ENCODE measurements at places on chromosomes 3 and 15.

DNA sequence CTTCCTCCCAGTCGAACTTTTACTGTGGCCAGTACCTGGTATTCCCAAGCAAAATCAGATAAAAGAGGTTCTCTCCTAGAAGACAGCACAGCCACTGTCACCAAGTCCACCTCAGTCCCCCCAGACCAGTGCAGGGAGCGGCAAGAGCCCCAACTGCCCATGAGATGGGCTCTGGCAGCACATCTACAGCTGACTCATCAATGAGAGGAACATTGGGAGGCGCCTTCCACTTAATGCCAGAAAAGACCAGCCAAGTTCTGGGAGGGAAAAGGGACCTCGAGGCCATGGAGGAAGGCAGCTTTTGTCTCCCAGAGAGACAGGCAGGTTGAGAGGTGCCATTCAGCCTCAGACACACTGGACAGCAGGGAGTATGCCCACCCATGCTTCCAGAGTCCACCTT is 28.2 kb downstream of the POC1A start:
- no peak for DNase-seq

GRCh38 chr3:85567071-85567676 is 608.4 kb downstream of the CADM2 start:
- no peak for DNase-seq

DNA sequence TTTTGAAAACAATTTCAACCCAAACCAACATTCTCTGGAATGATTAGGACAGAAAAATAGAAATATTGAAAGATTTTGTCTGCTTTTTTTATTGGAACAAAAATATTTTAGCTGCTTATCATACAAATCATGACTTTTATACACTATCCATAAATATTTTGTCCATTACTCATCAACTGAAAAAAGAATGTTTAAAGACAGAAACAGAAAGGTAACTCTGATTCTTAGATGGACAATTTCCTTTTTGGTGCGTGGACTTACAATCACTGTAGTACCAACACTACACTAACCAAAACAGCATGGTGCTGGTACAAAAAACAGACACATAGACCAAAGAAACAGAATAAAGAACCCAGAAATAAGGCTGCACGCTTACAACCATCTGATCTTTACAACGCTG is 582.8 kb upstream of the CCDC54 start:
- no peak for DNase-seq

- DNase-seq: no peak
Measured at GRCh38 chr3:152658977-152659720, 175.8 kb upstream of the P2RY1 start.

GRCh38 chr15:82890995-82891390 is 61.5 kb downstream of the HOMER2 start:
- DNase-seq: no peak
